ENCODE measurements at places on chromosomes 7 and 10. TPM values are rescaled to one million over a fixed set of nuclear protein-coding genes. Genes with fewer than 3 reads are reported as not detected.

Gene TMEM196
- not detected for total RNA-seq

DNA sequence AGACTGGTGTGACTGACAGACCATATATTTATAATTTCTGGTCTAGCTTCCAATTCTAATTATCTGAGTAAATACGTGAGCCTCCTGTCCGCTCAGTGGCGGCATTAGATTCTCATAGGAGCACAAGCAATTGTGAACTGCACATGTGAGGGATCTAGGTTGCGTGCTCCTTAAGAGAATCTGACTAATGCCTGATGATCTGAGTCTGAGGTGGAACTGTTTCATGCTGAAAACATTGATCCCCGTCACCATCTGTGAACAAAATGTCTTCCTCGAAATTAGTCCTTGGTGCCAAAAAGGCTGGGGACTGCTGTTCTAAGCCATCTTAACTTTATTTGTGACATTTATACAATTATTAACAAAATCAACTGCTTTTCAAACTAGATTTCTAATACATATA is 164.7 kb upstream of the MEOX2 start:
- DNase-seq, result no peak

Gene LDB3
- 59.5 TPM for total RNA-seq

- DNase-seq, result no peak
These were observed 598 bp downstream of the JAZF1 start for GRCh38 chr7:28180031-28180363.

GRCh38 chr10:88974446-88975376 is 15.9 kb upstream of the FAS start:
- DNase-seq, result no peak

- no peak for DNase-seq
These were observed 270.8 kb upstream of the POM121L12 start for GRCh38 chr7:52764492-52765169.

GRCh38 chr7:110446658-110447057 is 644.3 kb upstream of the LRRN3 start:
- no peak for DNase-seq

Data from thoracic aorta (tissue), 2 donors.